ENCODE measurements at places on chromosomes 1 and 21.

GRCh38 chr21:27595716-27596115, 628.8 kb upstream of the ADAMTS5 start:
- peak; percentile 31 for DNase-seq

- peak; percentile 56 for DNase-seq
These were observed 61.9 kb downstream of the WNT9A start for GRCh38 chr1:227885648-227886502.

DNA sequence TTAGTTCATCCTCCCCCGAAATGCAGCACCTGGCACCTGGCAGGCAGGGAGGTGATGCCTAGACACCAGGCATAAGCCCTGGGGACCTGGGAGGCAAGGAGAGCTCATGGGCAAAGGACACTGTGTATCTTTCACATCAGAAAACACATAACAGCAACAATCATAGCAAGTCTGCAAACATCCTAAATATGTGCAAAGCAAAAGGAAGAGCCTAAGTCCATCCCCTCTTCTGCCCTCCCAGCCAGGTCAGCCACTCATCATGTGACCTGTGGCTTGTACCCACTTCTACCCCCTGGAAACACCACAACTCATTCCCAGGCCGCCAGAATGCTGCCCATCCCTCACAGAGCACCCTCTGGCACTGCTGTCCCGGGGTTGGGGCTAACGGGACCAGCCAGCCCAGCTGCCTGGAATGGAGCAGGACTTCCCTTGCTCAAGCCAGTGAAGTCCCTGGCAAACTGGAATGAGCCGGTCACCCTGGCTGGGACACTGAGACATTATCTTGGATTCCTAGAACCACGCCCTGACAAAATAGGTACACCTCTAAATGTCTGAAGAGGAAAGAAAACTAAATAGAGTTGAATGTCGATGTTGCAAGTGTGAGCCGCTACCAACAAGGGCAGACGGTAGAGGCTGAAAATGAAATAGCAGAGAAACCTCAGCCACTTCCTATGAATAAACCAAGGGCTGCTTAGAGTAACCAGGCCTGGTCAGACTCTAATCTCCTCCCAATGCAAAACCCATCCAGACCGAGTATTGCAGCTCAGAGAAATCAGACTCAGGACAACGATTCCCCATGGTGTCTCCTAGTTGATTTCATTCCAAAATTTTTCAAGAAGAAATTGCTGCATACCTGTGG, 29.4 kb downstream of the TMPRSS2 start:
- no peak for DNase-seq

- no peak for DNase-seq
These were observed 621.4 kb downstream of the KIF26B start for GRCh38 chr1:245776139-245776538.

GRCh38 chr1:110412576-110412975, 5.1 kb upstream of the LAMTOR5 start:
- DNase-seq: peak; percentile 81

GRCh38 chr1:228077565-228078330, 4.8 kb upstream of the ARF1 start:
- no peak for DNase-seq

- DNase-seq: peak; percentile 49
These were observed 125.9 kb downstream of the HFM1 start for GRCh38 chr1:91278754-91279153.

- no peak for DNase-seq
These were observed 40.1 kb downstream of the ARHGEF16 start for GRCh38 chr1:3494321-3495308.

DNA sequence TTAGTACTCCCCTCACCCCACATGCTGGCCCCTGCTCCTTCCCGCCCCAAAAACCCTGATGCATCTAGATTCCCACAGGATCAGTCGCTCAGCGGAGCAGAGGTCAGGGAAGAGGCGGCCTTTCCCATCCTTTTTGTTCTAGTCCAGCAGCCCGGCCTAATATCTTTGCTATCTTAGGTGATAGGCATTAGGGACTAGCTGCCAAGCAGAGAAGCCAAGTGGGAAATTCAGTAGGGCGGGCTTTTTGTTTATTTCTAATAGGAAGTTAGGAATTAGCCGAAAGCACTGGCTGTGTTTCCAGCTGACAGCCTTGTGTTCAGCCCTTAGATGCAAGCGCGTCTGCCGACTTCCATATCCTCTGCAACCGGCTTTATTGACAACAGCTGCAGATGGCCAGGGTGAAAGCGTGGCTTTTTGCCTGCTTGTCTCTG, 59.0 kb upstream of the BCAR3 start:
- DNase-seq: peak; percentile 36

DNA sequence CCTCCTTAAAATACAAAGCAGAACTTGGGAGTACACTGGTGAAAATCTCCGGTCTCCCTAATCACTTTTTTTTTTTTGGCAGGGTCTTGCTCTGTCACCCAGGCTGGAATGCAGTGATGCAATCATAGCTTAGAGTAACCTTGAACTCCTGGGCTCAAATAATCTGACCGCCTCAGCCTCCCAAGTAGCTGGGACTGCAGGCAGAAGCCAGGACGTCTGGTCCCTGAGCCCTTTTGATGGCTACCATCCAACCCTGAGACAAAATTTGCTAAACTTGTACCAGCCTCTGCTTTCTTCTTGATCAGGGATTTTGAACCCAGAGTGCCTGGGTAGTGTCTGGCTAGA, 4.1 kb downstream of the L1TD1 start:
- DNase-seq: peak; percentile 37

DNA sequence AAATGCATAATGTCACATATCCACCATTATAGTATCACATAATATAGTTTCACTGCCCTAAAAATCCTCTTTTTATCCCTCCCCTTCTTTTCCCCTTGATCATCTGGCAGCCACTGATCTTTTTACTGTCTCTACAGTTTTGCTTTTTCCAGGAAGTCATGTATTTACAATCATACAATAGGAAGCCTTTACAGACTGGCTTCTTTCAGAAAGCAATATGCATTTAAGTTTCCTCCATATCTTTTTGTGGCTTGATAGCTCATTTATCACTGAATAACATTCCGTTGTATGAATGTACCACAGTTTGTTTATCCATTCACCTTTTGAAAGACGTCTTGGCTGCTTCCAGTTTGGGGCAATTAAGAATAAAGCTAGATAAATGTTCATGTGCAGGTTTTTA, 14.3 kb upstream of the WDTC1 start:
- DNase-seq: peak; percentile 17

DNA sequence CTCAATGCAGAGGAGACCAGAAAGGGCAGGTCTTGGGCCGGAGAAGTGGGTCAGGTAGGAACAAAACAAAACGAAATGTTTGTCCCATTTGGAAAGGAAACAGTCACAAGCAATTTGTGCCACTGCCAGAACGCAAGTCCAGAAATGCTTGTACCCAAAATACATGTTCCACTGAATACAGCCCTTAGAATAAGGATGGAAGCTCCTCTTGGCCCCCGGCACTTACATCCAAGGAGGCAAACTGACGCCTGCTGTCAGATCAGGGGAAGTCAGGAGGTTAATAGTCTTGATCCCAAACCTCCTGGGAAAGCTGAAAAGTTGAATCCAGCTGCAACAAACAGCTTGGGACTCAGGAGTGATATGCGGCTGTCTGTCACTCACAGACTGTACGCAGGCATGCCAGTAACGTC, 75.9 kb upstream of the GALNT2 start:
- no peak for DNase-seq

DNA sequence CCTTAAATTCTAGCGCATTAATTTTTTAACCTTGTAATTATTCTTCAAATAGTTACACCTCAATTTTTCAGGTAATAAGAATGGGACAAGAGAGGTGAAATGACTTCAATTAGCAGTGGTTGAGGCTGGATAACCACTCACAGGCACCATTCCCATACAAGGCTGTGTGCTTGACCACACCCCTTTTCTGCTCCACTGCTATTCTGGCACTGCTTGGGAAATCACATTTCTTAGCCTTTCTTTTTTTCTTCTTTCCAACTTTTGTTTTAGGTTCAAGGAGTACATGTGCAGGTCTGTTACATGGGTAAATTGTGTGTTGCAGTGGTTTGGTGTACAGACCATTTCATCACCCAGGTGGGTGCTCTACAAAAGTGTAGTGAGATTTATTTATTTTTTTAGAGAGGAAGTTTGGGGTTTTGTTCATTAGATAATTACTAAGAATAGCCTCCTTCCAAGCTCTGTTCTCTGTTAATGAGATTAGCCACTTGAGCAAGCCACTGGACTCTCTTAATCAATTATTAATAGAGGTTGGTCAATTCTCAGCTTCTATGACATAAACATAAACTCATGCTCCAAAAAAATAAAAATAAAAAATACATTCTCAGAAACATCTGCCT, 14.4 kb downstream of the ILDR2 start:
- DNase-seq: no peak

GRCh38 chr1:234550341-234551031, 59.5 kb downstream of the IRF2BP2 start:
- DNase-seq: no peak

DNA sequence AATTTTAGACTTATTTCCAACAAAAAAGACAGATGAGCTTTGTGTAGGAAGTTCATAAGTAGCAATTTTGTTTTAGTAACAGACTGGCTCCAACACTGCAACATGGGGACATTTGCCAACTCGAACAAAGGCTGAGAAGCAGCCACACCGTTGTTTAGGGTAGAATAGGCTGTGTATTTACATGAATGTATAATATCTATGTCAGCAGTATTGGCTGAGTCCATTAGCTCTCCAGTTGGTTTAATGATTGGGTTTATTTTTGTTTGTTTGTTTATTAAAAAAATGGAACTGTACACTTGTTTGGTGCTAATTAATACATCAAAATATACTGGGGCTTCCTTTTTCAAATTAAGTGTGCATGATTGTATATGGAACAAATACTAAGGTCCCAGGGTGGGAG, 7.3 kb upstream of the TMCO2 start:
- no peak for DNase-seq

Data from fibroblast of the aortic adventitia (primary cell).